ENCODE measurements at places on chromosomes 6 and 20. TPM values are rescaled to one million over a fixed set of nuclear protein-coding genes. Genes with fewer than 3 reads are reported as not detected.

The TMC2 gene
- 0.12 TPM for total RNA-seq

The GPSM3 gene
- 19.6 TPM for total RNA-seq

The TSPO2 gene
- total RNA-seq = 1.0 TPM

The RNF182 gene
- total RNA-seq = 0.14 TPM

The ANGPT4 gene
- 0.20 TPM for total RNA-seq

The SCRT2 gene
- not detected for total RNA-seq

The KCNK5 gene
- 242 TPM for total RNA-seq

The MCCD1 gene
- total RNA-seq = not detected

GRCh38 chr6:96789871-96790270 lies 47.4 kb downstream of the GPR63 start:
- no peak for DNase-seq

GRCh38 chr6:15888798-15889772 lies 226.3 kb upstream of the DTNBP1 start:
- DNase-seq = no peak

- DNase-seq = no peak
Measured at GRCh38 chr6:112408522-112408921, 61.4 kb downstream of the RFPL4B start.

DNA sequence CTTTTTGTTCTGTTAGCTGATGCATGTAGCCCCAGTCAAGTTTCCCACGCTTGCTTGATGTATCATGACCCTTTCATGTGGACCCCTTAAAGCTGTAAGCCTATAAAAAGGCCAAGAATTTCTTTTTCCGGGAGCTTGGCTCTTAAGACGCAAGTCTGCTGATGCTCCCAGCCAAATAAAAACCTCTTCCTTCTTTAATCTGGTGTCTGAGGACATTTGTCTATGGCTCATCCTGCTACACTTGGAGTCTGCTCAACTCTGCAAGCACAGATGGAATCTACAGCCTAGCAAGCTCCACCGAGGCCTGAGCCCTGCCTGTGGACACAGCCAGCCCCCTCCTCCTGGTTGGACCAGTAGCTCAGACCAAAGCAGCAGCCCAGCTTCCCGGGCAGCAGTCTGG lies 3.4 kb downstream of the CST2 start:
- no peak for DNase-seq

- DNase-seq = peak; percentile 79
Measured at GRCh38 chr6:43263314-43264178, 20.3 kb downstream of the TTBK1 start.

GRCh38 chr20:51269671-51270070 lies 246.8 kb upstream of the KCNG1 start:
- no peak for DNase-seq

DNA sequence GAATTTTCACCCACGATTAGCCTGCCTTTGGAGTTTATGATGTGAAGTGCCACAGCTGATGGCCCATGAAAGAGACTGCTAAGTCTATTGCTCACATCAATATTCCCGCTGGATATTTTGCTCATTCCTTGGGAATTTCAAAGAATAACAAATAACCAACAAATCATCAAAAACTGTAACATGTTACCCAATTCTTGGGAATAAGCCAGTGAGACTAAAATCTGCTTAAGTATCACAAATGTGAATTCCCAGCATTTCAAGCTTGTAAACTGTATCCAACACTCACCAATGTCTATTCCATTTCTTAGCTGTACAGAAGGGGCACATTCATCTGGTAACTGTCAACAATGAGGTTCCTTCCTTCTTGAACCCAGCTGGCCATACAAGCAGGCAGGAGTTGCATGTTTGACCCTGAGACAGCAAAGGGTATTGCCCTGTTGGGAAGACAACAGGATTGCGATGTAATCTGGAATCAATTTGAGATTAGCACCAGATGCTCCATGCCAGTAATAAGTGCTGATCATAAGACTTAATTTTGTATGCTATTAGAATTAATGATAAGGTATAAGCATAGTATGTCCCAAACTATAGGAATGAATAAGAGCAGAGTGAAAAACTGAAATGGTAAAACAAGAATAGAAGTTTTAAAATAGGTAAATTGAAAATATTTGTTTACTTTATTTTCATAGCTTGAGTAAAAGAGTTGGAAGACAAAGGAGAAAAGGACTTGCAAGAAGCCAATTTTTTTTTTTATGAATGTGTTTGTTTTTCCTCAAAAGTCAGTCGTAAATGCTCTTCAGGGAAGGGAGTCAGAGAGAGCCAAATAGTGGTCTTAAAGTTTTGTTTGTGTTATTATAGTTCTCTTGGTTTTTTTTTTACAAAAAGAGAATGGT lies 58.8 kb downstream of the RSPO3 start:
- no peak for DNase-seq

GRCh38 chr20:52731093-52731492 lies 241.1 kb upstream of the TSHZ2 start:
- DNase-seq = peak; percentile 73

- no peak for DNase-seq
Measured at GRCh38 chr6:3940703-3941102, 91.5 kb downstream of the FAM50B start.

DNA sequence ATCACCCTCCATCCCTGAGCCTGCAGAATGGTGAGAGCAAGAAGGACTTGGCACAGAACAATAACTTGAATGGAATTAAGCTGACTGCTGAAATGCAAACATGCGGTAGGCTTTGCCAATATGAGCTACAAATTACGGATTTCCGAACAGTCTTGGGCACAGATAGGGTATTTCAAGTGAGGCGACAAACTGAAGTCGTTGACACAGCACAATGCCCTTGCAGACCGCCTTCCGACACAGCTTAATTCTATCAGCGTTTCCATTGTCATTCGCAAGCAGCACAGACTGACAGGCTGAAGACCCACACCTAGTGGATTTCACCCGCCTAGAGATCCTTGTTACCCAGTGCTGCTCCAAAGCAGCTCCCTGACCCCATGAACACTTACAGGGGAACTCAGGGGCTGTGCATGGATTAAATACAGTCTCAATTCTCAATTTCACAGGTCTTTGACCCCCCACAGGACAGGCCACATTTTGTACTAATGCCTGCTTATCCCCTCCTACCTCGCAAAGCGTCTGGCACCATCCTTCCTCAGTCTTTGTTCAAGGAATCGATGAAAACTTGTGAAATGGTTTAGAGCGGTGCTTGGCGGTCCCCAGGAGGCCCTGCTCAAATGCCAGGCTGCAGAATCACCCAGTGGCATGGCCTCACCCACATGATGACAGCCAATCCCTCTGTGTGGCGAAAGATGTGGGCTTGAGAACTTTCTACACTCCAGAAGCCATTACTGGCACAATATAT lies 34.6 kb downstream of the RAMACL start:
- no peak for DNase-seq

DNA sequence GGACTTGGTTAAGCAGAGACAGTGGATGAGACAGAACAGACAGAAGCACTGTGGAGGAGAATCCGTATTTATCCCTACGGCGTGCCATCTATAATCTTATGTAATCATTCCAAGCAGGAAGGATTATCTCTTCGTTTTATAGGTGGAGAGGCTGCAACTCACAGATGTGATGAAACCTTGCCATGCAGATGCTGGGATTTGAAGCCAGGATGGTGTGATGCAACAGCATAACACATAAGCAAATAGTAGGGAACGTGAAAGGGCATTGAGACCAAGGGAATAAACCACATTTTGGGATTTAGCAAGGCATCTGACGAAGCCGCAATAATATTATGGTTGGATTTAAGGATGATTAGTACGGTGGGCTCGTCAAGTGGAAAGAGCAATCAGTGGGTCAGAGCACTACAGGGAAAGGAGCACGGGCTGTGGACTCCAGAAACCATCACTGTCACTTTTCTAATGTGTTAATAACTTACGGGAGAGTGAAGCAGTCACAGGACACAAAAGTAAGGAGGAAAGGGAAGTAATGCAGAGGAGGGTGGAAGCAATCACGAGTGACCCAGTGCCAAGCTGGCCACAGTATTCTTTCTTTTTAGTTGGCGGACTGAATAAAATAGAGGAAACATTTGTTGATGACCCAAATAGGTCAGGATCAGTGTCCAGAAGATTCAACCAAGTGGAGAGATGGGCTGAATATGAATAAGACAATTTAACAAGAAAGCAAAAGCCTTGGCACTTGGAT lies 119.6 kb upstream of the EDN1 start:
- no peak for DNase-seq

- no peak for DNase-seq
Measured at GRCh38 chr6:121453191-121453590, 17.7 kb downstream of the GJA1 start.

DNA sequence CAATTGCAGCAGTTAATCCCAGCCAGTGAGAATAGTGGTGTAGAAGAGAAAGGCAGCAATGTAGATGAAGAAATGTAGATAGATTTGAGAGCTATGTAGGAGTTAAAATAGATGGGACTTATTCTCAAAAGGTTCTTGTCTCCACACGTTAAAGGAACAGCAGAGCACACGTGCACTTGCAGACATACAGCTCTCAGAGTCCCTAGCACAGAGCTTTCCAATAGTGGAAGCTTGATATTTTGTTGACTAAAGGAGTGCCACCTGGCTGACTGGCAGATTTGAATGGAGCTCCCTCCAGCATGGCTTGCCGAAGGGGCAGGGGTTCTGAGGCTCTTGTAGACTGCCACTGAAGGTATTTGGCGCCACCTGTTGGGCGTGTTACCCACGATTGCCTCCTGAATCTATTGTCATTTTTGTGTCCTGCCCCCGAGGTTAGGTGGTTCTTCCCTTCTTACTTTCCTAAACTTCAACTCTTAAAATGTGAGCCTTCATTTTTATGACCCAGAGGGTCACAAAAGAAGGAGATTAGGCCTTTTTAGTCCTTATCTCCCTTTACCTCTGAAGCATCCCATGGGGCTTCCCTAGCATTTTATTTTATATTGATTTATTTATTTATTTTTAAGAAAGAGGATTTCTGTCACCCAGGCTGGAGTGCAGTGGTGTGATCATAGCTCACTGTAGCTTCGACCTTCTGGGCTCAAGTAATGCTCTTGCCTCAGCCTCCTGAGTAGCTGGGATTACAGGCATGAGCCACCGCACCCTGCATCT lies 16.4 kb downstream of the BRD2 start:
- DNase-seq = peak; percentile 95

- DNase-seq = no peak
Measured at GRCh38 chr6:125943528-125944433, 12.8 kb upstream of the HINT3 start.

DNA sequence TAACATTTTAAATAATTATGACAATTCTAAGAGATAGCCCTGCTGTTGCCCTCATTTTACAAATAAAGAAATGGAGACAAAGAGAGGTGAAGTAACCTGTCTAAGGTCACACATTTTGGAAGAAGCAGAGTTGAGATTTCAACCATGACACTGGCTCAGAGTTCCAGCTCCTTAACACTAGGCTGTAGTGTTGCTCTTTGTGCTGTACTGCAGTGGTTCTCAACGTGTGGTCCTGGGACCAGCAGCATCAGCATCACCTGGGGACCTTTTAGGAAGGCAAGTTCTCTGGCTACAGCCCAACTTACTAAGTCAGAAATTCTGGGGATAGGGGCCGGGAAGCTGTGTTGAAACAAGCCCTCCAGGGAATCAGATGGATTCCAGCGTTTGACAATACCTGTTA lies 62.4 kb upstream of the FERMT1 start:
- DNase-seq = no peak

DNA sequence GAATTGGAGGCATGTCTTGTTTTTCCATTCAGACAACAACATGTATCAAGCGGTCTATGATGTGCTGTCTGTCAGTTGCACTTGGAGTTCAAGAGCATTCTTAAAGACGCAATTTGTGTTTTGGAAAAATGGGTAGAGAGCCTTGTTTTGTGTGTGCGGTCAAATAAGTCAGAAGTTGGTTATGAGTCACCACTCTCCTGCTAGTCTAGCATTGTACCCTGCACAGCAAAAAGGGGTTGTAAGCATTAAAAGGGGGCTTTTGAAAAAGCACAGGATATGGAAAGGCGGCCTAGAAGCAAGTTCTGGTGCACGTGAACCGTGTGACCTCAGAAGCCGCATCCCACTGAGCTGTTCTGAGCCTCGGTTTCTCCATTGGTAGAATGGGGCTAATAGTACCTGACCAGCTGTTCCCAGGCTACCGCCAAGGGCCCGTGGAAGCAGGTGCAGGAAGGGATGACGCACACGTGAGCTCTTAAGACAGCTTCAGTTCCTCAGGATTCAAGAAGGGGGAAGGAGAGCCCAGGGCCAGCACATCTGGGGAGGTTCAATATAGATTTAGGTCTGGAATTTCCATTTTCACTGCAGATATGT lies 61.6 kb upstream of the SNX9 start:
- DNase-seq = no peak

- peak; percentile 37 for DNase-seq
Measured at GRCh38 chr6:44489910-44490604, 102.6 kb downstream of the CDC5L start.

DNA sequence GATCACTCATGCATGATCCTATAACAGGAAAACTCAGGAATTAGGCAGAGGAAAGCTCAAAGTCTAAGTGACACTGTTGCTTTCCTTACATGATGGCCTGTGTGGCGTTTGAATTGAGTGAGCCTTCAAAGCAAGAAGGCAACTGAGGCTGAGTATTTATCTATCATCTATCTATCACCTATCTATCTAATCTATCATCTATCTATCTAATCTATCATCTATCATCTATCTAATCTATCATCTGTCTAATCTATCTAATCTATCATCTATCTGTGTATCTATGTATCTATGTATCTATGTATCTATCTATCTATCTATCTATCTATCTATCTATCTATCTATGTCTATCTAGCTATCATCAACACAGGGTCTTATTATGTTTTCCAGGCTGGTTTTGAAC lies 41.8 kb upstream of the BCLAF1 start:
- no peak for DNase-seq

DNA sequence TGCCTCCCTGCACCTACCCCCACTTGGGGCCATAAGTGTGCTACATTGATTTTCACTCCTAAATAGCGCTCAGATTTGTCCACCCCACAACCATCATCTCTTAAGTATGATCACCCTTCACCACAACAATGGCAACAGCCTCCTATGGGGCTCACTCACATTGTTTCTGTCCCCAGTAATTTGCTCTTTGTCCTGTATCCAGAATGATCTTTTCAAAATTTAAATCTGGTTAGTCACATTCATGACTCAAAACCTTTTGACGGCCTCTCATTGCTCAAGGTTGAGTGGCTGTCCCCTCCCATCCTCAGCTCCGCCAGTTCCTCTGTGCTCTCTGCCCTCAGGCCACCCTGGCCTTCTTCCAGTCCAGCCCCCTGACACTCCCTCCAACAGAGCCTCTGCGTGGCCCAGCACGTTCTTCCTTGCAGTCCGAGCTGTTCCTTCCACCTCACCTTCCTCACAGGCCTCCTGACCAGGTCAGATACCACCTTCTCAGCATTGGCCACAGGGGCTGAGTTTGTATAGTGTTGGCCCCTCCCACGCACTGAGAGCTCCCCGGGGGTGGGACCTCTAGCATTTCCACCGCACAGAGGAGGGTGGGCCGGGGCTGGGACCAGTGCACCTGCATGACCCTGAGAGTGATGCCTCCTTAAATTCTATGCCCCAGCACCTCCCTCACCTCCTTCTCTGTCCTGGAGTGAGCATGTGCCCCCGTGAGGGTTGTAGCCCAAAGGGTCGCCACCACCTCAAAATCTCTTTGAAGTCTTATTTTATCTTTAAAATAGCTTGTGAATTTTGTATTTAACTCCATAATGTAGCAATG lies 2.4 kb upstream of the PPP1R3G start:
- DNase-seq = peak; percentile 44

Measured in mucosa of gallbladder (tissue), 1 donor.